ENCODE measurements at places on chromosomes 4 and X.

DNA sequence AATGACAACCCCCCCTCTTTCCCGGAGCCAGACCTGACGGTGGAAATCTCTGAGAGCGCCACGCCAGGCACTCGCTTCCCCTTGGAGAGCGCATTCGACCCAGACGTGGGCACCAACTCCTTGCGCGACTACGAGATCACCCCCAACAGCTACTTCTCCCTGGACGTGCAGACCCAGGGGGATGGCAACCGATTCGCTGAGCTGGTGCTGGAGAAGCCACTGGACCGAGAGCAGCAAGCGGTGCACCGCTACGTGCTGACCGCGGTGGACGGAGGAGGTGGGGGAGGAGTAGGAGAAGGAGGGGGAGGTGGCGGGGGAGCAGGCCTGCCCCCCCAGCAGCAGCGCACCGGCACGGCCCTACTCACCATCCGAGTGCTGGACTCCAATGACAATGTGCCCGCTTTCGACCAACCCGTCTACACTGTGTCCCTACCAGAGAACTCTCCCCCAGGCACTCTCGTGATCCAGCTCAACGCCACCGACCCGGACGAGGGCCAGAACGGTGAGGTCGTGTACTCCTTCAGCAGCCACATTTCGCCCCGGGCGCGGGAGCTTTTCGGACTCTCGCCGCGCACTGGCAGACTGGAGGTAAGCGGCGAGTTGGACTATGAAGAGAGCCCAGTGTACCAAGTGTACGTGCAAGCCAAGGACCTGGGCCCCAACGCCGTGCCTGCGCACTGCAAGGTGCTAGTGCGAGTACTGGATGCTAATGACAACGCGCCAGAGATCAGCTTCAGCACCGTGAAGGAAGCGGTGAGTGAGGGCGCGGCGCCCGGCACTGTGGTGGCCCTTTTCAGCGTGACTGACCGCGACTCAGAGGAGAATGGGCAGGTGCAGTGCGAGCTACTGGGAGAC, 1.6 kb downstream of the PCDH10 start:
- DNase-seq = no peak

GRCh38 chrX:37686369-37686995, 891 bp downstream of the XK start:
- no peak for DNase-seq

DNA sequence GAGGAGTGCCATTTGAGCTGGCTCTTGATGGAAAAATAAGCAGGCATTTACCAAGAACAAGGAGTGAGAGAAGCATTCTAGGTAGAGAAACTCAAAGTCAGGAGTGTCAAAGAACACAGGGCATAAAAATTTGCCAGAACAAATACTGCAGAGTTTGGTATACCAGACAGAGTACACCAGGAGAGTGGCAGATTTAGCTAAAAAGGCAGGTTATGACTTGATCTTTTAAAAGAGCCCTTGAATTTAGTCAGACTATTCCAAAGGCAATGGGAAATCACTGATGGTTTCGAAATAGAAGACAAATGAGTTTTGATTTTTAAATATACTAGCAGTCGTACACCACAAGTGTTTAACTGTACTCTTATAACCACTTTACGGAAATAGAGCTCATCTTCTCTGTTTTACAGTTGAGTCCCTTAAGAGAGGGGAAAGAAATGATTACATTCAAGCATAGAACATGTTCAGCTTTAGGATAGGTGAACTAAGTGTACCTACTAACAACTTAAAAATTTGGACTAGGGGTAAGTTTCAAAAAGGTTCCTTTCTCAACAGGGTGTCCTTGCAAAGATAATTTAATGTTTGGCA, 10.2 kb downstream of the UBE2D3 start:
- no peak for DNase-seq

- DNase-seq = no peak
These were observed 28.7 kb downstream of the TMPRSS11A start for GRCh38 chr4:67934628-67935027.

DNA sequence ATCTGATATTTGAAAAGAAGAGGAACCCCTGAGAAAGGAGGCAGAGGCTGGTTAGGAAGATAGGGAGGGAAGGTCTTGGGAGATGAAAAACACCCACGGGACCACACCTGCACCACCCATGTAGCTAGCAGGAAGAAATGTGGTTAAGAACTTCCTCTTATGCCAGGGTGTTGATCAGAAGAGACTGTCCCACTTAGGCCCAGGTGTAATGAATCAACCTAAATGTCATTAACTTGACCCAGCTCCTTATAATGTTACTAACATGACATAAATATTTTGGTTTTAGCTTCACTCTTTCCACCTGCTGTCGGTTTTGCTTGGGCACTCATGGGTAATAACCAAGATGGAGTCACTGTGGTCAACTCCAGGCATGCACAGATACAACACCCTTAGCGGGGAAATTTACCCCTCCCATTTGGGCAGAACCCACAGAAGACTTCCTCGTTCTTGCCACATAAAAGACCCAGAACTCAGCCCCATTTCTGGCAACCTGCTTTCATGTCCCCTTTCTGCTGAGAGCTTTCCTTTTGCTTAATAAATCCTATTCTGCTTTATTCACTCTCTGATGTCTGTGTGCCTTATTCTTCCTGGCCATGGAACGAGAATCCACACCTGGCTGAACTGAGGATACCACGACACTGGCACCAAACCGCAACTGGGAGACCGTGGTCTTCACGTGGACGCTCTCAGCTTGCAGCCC, 46.8 kb downstream of the ZNF141 start:
- DNase-seq = no peak

DNA sequence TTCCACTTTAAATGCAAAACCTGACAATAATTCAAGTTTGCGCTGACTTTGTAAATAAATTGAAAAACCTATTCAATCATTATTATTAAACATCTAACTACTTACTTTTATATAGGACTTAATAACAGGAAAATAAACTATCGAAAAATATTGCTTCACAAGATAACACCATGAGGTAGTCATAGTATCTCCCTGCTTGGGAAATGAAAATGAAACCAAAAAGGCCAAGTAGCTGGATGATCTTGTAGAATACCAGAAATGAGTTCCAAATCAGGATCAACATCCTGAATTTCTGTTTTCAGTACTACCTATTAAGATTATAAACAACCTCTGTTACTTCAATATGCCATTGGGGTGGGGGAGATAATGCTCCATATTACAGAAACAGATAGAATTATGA, 58.9 kb downstream of the CHIC2 start:
- peak; percentile 78 for DNase-seq

DNA sequence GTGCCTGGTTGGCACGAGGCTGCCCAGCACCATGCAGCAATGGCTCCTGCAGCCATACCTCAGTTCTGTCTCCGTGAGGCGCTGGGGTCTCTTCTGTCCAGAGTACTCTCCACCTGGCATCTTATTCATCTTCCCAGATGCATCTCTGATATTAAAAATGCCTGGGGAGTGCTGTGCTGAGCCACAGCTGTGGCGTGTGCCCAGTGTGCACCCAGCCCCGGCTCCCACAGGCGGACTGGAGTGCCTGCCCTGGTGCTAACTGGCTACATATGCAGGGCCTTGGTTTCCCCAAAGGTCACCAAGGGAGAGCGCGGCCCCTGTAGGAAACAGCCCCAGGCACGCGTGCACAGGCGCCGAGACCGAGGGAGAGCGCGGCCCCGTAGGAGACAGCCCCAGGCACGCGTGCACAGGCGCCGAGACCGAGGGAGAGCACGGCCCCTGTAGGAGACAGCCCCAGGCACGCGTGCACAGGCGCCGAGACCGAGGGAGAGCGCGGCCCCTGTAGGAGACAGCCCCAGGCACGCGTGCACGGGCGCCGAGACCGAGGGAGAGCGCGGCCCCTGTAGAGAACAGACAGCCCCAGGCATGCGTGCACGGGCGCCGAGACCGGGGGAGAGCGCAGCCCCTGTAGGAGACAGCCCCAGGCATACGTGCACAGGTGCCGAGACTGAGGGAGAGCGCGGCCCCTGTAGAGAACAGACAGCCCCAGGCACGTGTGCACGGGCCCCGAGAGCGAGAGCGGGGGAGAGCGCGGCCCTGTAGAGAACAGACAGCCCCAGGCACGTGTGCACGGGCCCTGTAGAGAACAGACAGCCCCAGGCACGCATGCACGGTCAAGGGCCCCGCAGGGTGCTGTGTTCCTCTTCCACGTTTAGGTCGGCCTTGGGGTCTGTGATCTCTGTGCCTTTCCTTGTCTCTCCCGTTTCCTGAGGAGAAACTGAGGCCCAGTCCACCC, 14.5 kb downstream of the TMEM175 start:
- DNase-seq = no peak

DNA sequence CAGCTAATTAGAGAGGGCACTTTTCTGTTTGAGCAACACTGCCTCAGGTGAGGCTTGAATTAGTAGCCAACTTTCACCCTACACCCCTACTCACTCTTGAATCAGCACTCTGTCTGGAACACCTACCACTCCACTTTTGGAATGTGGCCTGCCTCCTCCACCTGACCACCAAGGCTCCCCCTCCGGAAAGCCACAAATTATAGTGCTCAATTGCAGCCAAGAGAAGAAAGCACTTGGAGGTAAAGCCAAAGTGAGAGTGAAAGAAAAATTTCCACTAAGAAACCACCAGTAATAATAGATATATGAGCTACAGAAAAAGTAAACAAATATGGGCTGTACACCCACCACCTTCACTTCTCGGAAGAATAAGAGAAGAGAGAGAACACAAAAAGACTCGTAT, 41.1 kb downstream of the PPP3CA start:
- DNase-seq = no peak

GRCh38 chr4:27046851-27047250, 186.2 kb downstream of the STIM2 start:
- no peak for DNase-seq

GRCh38 chr4:105657117-105657765, 51.2 kb downstream of the INTS12 start:
- no peak for DNase-seq
